ENCODE measurements at places on chromosomes 5 and 9.

DNA sequence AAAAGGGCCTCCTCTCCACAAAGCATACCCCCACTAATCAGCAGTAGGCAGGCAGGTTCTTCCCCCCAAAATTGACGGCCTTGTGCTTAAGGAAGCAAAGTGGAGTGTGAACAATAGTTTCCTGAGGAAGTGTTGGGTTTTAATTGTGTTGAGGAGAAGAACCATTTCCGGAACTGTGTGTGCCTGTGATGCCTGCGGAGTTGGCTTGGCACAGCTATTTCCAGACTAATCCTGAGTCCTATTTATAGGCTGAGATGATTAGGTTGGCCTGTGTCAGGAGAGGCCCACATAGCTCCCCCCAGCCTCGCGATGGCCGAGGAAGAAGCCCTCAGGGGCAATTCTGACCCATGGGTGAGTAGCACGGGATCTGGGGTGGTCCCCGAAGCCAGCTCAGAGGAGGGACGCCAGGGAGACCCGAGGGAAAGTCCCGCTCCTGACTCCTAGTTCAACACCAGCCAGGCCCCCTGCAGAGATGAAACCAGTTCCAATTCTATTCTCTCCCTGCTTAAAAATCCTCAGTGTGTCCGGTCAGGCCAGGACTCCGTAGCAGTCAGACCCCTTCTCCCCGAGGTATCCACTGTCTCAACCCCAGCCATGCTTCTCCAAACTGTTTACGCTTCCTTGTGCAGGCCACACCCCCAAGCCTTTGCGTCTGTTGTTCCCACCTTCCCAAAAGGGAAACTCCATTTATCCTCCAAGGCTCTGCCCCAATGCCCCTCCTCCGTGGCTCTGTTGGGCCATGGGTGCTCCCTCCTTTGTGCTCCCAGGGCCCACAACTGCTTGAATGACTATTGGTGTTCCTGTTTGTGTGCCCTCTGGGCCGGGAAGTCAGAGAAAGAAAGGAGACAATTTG is 18.1 kb downstream of the GSN start:
- no peak for DNase-seq

DNA sequence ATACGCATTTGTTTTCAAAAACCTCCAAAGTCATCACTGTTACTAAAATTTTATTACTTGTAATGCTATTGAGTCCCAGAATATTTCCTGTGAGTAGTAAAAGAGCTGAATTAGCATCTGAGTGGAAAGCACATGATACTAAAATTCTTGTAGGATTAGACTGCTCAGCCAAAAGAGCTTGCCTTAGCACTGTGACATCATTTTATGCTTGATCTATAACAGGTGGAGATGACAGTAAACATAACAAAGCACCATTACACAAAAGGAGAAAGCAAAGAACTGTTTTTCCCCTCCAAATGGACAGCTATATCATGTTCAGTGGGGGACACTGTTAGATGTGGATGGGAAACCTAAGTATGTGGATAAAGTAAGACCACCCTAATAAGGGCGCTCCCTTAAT is 5.8 kb upstream of the JAK2 start:
- no peak for DNase-seq

DNA sequence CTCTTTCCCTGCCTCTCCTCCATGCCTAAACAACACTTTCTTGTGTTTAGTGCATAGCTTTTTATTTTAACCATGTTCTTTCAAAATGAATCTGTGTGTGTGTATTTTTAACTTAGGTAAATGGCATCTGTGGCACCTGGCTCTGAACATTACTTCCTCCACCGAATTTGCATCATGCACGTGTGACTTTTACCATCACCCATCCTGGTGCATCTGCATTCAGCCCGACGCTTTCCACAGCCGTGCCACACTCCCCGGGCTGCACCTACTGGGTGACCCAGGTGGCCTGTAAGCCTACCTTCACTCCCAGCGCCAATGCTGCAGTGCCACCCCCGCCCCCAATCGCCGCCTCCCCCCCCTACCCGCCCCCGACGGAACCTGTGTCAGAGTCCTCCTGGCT is 12.7 kb upstream of the FCN1 start:
- DNase-seq: no peak

GRCh38 chr5:94623011-94623410 is 4.5 kb downstream of the SLF1 start:
- no peak for DNase-seq

DNA sequence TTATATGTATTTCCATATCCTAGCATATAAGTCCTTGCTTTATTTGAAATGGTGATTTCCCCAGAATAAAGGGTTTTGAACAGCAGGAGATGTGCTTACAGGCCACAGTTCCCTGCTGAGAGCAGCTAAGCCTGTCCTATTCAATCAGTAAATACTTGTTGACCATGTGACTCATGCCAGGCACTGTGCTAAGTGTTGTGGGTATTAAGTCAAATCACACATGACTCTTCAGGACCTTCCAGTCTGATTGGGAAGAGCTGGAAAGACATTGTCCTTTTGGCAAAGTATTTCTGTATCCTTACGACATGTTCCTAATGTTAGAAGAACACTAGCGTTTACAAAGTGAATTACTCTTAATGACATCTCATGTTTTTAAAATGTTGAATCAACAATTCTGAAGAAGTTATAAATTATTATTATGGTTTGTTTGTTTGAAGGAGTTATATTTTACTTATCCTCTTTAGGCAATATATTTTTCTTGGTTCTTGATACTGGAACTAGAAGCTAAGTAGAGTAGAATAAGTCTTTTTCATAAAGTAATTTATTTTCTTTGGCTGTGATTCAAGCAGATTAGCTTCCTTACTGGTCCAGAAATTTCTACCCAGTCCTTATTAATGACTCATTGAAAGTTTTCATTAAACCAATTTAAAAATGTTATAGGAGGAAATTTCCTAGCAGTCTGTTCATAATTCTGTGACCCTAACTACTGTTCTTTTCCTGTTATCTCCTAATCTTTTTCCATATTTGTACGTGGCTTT is 82.1 kb downstream of the GAPVD1 start:
- DNase-seq: no peak

Data from muscle of arm (tissue), 14 donors.